Heart left ventricle (tissue), 16 donors: ENCODE measurements at places on chromosomes 3 and 15. TPM values are rescaled to one million over a fixed set of nuclear protein-coding genes. Genes with fewer than 3 reads are reported as not detected.

- H3K36me3 ChIP-seq = peaks cover 16% of the 10 kb centered on the region
- no peaks in the 10 kb centered on the region for H3K4me1 ChIP-seq
- no peaks in the 10 kb centered on the region for H3K27me3 ChIP-seq
- DNase-seq = no peak
- H3K4me3 ChIP-seq = no peak overlapping the region
Observed at GRCh38 chr15:65653801-65654521, 32.2 kb downstream of the SLC24A1 start.

DNA sequence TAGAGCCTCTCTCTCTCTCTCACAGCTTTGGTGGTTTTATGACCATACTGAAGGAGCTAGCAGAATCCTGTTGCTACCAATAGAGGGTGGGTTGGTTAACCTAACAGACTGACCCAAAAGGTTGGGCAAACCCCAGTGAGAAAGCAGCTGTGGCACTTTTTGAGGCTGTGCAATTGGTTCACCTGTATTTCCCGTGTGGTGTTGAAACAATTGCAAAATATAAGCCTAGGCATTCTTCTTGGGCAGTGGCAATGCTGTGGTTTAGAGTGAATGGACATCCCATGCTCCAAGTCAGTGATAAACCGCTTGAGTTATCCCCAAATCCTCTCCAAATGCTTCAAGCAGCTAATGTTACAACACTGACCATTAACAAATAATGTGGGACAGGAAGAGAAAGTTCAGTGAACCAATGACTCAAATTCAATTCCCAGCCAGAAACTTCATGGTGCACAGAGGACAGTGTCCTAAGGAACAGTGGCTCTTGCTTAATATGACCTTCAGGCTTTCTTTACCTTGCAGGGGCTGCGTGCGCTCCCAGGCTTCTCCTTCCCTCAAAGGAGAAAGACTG lies 261.9 kb upstream of the ICE2 start:
- no peak overlapping the region for H3K27ac ChIP-seq
- peaks cover 3% of the 10 kb centered on the region for H3K4me1 ChIP-seq
- H3K4me3 ChIP-seq = no peak overlapping the region
- DNase-seq = no peak

DNA sequence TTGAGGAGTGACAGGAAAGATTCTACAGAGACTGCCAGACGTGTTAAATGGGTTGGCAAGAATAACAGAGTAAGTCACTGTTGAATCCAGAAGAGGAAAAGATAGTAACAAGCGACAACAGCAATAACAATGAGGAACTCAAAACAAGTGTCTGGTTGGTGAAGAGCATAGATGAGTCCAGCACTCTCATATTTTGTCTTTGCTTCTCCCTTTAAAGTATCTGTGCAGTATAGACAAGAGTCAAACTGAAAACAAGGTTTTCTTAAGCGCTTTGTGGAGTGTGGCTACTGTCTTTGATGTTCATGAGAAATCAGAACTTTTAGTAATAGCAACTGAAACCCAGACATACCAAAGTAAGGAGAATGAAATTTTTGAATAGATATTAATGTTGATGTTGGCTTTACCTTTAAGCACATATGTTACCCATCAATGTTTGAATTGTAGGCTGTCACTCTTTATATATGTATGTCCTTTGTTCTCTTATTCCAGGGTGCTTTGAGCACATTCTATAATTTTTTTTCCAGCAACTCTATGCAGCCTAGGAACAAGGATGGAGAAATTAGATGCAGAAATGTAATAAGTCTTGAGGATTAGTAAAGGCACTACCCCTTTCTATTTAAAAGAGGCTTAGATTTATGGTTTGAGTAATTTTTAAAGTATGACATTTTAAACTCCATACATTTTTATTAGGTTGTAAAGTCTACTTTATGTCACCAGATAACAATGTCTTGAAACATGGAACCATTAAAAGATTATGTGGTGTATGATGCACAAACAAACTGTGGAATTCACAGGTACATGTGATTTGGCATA lies 185.5 kb downstream of the NFKBIZ start:
- H3K27me3 ChIP-seq = no peaks in the 10 kb centered on the region
- no peak overlapping the region for H3K4me3 ChIP-seq
- no peak overlapping the region for H3K27ac ChIP-seq

The PLA1A gene
- total RNA-seq = 1.7 TPM
